ENCODE measurements at places on chromosomes 3 and 15.
A peak's percentile ranks its signal among the peaks of the same experiment; 100 is the strongest.

- no peak for DNase-seq
Measured at GRCh38 chr3:146780251-146780650, 175.1 kb upstream of the PLSCR5 start.

- no peak for DNase-seq
Measured at GRCh38 chr3:95813244-95813643, 1001.1 kb upstream of the EPHA6 start.

DNA sequence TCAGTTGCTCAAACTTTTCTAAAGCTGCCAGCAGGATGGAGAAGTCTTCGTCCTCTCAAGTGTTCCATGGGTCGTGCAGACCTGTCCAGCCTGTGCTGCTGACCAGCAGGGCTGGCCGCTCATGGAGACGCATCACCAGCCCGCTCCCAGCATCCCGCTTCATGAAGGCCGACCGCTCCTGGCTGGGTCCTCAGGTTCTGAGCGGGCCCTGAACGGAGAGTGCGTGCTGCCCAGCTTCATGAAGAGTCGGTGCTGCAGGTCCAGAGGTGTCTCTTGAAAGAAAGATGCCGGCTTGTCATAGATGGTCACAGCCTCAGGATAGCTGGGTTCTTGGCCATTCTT, 75.8 kb upstream of the KCNAB1 start:
- no peak for DNase-seq

DNA sequence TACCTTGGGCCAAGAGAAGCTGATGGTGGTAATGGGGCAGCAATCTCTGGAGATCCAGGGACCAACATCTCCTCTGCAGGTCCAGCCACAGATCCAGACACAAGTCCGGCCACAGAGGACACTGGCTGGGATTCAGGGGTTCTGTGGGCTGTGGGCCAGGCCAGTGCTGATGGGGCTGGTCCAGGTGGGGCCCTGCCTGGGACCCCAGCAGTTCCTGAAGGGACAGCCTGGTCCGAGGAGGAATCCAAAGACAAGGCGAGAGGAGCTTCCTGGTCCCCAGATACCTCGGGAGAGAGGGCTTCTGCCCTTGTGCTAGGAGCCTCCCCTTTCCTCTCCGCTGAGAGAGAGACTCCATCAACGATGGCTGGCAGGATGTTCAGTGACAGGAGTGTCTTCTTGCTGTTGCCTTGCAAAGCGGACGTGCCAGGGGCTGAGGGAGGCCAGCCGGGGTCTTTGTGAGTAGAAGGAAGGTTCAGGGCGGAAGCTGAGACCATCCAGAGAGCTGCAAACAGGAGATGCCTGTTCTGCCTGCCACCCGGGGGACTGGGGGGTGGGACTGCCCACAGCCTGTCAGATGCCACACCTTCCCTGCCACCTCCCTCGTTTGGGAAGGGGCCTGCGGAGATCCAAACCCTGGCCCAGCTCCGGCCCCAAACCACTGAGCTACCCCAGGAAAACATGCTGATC, 24.5 kb upstream of the GOLGA6C start:
- DNase-seq = no peak

DNA sequence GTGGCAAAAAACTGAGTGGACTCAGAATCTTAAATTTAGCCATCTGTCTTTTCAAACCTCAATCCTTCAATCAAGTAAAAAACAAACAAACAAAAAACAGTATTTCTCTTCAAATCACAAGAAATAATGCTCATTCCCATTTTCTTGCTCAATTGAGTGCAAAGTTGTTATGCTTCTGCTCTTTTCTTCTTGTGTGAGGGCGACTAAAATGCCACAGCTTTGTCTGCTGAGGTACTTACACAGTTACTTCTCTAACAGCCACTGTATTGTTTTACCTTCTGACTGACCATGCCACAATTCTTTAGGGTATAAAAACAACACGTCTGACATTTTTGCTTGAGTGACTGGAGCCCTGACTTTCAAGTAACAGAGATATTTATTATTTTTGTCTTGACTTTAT, 617.4 kb downstream of the NAALADL2 start:
- DNase-seq = no peak

GRCh38 chr3:114454551-114455251, 160.9 kb downstream of the TIGIT start:
- peak; percentile 82 for DNase-seq

- DNase-seq = no peak
Measured at GRCh38 chr3:195815169-195815771, 3.5 kb upstream of the MUC4 start.

GRCh38 chr3:114093596-114093995, 37.1 kb downstream of the QTRT2 start:
- DNase-seq = peak; percentile 8

- no peak for DNase-seq
Measured at GRCh38 chr3:112136046-112136445, 3.0 kb upstream of the GCSAM start.

- peak; percentile 13 for DNase-seq
Measured at GRCh38 chr15:47412136-47412535, 305.2 kb upstream of the SEMA6D start.

- DNase-seq = no peak
Measured at GRCh38 chr3:50278880-50279224, at the start of gene LSMEM2. LSMEM2 (plus strand) TSS chr3:50279087; CDS start chr3:50279114, 27 bp downstream.

- no peak for DNase-seq
Measured at GRCh38 chr3:58010562-58010961, 2.3 kb downstream of the FLNB start.

DNA sequence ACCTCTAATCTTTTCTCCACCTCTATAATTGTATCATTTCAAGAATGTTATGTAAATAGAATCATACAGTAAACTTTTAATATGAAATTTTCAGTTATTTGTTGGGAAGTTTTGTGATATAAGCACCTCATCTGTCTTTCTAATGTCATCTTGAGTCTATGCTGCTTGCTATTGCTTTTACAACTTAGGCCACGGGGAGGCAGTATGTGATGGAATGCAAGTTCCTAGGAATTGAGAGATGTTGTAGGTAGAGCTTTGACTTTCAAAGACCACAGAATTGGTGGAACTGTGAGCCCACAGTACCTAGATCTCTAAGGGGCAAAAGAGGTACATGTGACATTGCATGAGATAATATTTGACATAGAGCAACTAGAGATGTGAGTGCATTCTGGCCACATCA, 328.3 kb downstream of the MFSD1 start:
- no peak for DNase-seq

DNA sequence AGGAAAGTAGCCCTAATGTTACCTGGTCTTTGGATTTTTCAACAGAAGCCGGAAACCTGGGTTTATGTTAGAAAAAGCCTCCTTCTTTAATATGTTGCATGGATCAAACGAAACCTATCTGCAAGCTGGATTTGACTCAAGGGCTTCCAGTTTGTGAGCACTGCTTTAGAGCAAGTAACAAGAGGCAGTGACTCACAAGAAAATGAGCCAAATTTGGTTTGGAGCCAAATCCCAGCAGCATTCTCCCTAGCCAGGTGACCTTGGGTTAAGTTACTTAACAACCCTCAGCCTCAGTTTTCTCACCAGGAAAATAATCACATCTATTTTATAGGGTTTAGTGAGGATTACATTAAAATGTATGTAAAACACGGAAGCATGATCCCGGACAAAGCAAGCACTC, 215.2 kb upstream of the PRICKLE2 start:
- no peak for DNase-seq

- DNase-seq = no peak
Measured at GRCh38 chr15:31925541-31925940, 104.8 kb upstream of the CHRNA7 start.

- DNase-seq = no peak
Measured at GRCh38 chr15:55819397-55820034, 76.6 kb upstream of the PRTG start.

- DNase-seq = no peak
Measured at GRCh38 chr3:143464850-143465249, 345.3 kb downstream of the CHST2 start.

- no peak for DNase-seq
Measured at GRCh38 chr3:29370021-29370420, 89.2 kb downstream of the RBMS3 start.

GRCh38 chr3:25555695-25556437, 108.8 kb downstream of the TOP2B start:
- DNase-seq = no peak

GRCh38 chr15:69848096-69848495, 249.6 kb downstream of the TLE3 start:
- peak; percentile 68 for DNase-seq

DNA sequence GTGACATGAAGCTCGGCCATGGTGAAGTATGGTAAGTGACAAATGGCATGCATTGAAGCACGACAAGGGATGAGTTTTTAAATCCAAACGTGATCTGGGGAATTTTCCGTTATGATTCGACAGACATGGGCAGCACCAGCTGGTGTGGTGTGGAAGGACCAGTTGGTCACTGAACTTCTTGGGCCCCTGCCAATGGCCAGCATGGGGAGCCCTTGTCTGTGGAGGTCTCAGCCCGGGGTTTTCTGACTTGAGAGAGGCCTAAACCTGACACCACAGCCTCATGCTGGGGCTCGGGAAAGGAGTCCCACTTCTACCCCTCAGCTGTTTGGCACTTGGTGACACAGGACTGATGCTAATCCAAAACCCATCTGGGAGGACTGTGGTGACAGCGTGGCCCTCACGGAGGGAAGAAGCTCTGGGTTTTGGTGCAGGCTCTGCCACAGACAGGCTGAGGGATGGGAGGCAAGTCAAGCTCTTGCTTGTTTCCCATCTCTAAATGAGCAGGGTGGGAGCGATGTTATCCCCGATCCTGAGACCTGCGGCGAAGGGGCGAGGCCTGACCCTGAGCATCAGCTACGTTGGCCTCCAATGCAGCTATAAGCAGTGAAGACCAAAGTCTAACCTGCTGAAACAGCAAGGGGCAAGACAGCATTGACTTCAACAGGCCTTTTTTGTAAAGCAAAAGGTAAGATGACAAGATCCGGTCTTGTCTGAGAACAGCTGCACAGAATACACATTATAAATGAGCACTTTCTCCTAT, 69.5 kb downstream of the ATP1B3 start:
- DNase-seq = no peak

DNA sequence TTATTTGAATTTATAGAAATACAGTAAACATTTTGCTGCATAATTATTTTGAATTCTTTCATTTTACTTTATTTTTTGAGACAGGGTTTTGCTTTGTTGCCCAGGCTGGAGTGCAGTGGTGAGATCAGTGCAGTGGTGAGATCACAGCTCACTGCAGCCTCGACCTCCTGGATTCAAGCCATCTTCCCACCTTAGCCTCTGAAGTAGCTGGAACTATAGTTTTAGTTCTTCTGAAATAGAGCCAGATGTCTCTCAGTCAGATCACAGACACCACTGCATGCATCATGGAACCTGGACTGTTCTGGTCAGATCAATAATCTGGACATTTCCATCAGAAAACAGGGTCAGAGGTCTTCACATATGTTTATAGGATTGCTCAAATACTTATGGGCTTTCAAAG, 7.9 kb downstream of the RPLP1 start:
- no peak for DNase-seq

DNA sequence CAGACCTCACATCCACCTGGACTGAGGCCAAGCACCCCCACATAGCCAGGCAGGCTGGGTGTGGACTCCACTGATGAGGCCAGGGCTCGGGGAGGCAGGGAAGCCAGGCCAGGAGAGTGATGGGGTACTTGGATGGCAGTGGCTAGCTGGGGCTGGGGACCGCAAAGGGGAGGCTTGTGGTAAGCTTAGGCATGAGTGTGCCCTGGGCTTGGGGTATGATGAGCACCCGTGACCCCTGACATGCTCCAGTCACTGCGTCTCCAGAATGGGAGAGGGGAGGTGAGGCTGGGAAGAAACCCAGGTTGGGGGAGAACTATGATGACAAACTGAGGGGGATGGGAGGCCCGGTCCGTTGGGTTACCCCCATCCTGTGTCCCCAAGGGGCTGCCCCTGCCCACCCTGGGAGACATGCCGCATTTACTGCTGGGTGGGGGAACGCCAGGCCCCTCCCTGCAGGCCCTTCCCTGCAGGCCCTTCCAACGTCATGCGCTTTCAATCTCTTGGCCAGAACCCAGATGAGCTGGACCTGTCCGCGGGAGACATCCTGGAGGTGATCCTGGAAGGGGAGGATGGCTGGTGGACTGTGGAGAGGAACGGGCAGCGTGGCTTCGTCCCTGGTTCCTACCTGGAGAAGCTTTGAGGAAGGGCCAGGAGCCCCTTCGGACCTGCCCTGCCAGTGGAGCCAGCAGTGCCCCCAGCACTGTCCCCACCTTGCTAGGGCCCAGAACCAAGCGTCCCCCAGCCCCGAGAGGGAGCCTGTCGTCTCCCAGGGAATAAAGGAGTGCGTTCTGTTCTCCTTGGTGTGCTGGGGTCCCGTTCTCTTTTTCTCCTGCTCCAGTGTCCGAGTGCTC, 34.1 kb downstream of the TSPAN3 start:
- no peak for DNase-seq

DNA sequence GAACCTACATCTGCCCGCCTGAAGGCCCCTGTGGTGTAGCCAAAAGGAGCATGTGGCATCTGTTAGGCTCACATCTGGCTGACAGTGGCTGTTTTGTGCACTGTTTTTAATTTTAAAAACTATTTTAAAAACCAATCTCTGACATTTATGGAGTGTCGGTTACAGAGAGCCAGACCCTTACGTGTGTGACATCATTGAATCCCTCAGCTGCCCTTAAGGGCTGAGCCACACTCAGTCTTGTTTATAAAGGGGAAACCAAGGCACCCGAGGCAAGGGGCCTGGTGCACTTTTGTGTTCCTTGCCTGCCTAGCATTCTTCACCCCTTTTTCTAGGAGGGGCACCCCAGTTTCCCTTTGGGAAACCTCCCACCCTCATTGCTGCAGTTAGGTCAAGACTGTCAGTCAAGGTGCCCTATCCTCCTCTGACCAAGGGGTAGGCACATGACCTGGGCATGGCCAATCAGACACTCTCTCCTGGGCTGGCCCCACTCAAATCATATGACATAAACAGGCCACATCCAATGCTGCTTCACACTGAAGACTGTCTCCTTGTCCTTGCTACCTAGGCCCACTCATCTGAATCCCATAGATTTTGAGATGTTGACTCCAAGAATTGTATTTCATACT, 105.3 kb downstream of the LSM3 start:
- DNase-seq = no peak

GRCh38 chr15:72820278-72820677, 36.7 kb upstream of the ADPGK start:
- no peak for DNase-seq

- no peak for DNase-seq
Measured at GRCh38 chr15:65971741-65971995, 102.4 kb downstream of the RAB11A start.

DNA sequence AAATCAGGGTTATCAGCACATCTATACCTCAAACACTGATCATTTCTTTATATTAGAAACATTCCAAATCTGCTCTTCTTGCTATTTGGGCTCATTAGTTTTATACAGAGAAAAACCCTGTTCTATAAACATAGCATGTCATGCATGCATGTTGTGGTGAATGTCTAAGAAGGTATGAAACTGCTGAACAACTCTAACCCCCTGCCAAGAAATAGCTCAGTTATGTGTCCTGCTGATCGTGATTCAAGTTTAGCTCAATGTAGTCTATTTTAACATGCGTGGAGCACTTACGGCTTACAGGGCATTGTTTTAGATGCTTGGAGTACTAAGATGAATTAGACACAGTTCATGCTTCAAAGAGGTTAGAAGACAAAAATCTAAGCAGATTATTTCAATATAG, 35.8 kb downstream of the MYH15 start:
- DNase-seq = no peak

Measured in Ammon's horn (tissue), 1 donor.